Immature natural killer cell (primary cell): ENCODE measurements at places on chromosomes 3 and 15. TPM values are rescaled to one million over a fixed set of nuclear protein-coding genes. Genes with fewer than 3 reads are reported as not detected.

The TPRA1 gene
- 31.5 TPM for polyA plus RNA-seq

DNA sequence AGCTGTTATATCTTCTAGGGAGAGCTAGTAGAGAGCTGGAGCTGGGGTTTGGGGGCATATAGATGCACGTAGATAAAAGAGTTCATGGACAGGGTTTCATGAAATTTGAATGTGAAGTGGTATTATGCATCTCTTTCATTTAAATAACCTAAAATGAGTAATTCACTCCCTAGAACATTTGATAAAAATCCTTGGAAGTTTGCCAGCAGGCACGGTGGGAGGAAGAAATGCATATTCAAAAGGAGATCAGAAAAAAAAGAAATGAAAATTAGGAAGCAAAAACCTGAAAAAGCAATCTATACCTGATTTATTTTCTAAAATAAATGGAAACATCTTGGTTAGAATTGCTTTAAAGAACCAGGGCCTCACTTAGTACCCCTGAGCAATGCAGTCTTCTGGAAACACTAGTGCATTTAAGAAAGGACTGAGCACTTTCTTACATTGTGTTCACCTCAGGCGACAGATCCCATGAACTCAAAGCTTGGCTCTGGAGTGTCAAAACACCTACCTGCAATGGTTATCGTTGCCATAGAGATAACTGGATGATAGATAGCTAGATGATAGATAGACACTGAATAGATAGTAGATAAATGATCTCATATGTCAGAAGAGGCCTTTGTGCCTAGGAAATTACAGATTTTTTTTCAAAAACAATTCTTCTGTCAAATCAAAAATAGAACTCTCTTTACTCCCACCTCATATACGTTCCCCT lies 458.6 kb upstream of the THRB start:
- H3K4me3 ChIP-seq, result no peak overlapping the region
- H3K36me3 ChIP-seq, result no peaks in the 10 kb centered on the region
- no peak for DNase-seq
- H3K4me1 ChIP-seq, result no peaks in the 10 kb centered on the region
- peaks cover 4% of the 10 kb centered on the region for H3K27me3 ChIP-seq

GRCh38 chr3:156465194-156465593 lies 89.7 kb downstream of the SSR3 start:
- DNase-seq, result no peak
- no peak overlapping the region for H3K4me3 ChIP-seq
- no peaks in the 10 kb centered on the region for H3K36me3 ChIP-seq
- H3K4me1 ChIP-seq, result no peaks in the 10 kb centered on the region

The GP9 gene
- 1.2 TPM for polyA plus RNA-seq

DNA sequence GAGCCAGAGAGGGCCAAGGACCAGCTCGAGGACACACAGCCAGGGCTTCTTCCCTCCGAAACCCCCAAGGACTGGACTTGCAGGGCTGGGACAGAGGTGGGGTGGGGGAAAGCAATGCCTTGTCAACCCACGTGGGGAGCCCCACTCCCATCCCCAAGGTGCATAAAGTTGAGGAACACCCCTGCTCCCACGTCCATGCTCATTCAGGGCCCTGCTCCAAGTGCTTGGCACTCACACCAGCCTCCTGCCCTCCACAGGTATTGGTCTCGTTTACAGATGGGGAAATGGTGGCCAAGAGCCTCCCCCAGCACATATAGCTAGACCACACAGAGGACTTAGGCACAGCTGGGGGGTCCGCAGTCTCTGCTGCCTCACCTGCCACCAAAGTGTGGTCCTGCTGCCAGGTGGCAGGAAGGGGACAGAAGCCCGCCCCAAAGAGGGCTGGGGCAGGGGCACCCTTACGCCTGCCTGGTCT lies 50.5 kb upstream of the CSPG4 start:
- peaks cover 8% of the 10 kb centered on the region for H3K4me1 ChIP-seq
- DNase-seq, result no peak
- peaks cover 8% of the 10 kb centered on the region for H3K27me3 ChIP-seq

- no peaks in the 10 kb centered on the region for H3K4me1 ChIP-seq
- peaks cover 2% of the 10 kb centered on the region for H3K27me3 ChIP-seq
- H3K36me3 ChIP-seq, result peaks cover 15% of the 10 kb centered on the region
- H3K27ac ChIP-seq, result no peak overlapping the region
- no peak overlapping the region for H3K4me3 ChIP-seq
These were observed 51.7 kb downstream of the GRIP2 start for GRCh38 chr3:14488286-14489041.

- no peak overlapping the region for H3K27ac ChIP-seq
- no peaks in the 10 kb centered on the region for H3K4me1 ChIP-seq
- H3K27me3 ChIP-seq, result no peaks in the 10 kb centered on the region
- H3K4me3 ChIP-seq, result no peak overlapping the region
- H3K36me3 ChIP-seq, result no peaks in the 10 kb centered on the region
These were observed 103.0 kb upstream of the TBL1XR1 start for GRCh38 chr3:177300039-177300833.

DNA sequence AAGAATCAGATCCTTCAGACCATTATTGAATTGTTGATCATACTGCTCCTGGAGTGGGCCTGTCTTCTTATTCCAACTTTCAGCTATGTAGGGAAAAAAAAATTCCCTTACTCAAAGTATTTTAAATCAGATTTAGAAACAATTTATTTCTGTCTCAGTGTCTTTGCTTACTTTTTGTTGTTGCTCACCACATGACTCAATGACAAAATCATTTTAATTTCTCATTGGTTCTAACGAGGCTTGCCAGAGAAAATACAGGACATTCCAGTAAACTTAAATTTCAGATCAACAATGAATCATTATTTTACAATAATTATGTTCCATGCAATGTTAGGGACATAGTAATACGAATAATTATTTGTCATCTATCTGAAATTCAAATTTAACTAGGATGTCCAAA lies 748.5 kb upstream of the CBLB start:
- H3K4me1 ChIP-seq, result no peaks in the 10 kb centered on the region
- H3K27ac ChIP-seq, result no peak overlapping the region
- no peak overlapping the region for H3K4me3 ChIP-seq
- H3K36me3 ChIP-seq, result no peaks in the 10 kb centered on the region
- H3K27me3 ChIP-seq, result no peaks in the 10 kb centered on the region
- DNase-seq, result no peak

DNA sequence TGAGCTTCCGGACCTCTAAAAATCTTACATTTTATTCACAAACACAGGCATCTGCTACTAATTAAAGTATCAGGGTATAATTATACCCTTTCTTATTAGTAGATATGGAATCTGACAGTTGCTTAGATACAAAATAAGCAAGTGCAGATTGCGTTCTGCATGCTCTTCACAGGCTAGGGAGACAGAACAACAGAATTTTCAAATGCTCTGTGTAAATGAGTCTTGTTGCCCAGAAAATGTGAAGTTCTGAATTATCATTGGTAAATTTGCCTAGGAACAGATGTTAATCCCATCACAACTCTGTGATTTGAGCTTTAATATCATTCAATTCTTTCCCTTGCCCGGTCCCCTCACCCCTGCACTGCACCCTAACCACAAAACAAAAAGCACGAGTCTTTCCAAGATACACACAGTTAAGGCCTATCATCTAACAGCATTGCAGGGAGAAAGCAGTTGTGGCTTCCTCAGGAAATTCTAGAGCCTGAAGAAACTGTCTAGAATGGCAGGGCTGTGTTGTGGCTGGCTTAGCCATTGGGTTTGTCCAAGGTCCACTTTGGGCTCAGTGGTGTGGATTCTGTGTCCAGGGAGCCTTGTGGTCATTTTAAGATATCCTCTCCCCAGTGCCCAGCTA lies 119.8 kb downstream of the PDCD6IP start:
- no peak overlapping the region for H3K4me3 ChIP-seq
- DNase-seq, result no peak
- H3K36me3 ChIP-seq, result no peaks in the 10 kb centered on the region
- H3K27me3 ChIP-seq, result no peaks in the 10 kb centered on the region

GRCh38 chr3:112132975-112133448 lies at the start of gene GCSAM:
GCSAM (minus strand) TSS chr3:112133248; CDS start chr3:112133120, 128 bp downstream.
- peaks cover 15% of the 10 kb centered on the region for H3K4me1 ChIP-seq
- peaks cover 2% of the 10 kb centered on the region for H3K27me3 ChIP-seq
- peak; percentile 17 for DNase-seq
- H3K27ac ChIP-seq, result peak within 1 kb of the TSS; percentile 24

- no peak for DNase-seq
- no peak overlapping the region for H3K4me3 ChIP-seq
- no peaks in the 10 kb centered on the region for H3K36me3 ChIP-seq
- H3K27ac ChIP-seq, result no peak overlapping the region
These were observed 199.1 kb downstream of the UBE3A start for GRCh38 chr15:25239471-25240345.

GRCh38 chr15:31175484-31175883 lies 74.0 kb upstream of the TRPM1 start:
- no peaks in the 10 kb centered on the region for H3K36me3 ChIP-seq
- no peak overlapping the region for H3K27ac ChIP-seq
- no peak for DNase-seq

DNA sequence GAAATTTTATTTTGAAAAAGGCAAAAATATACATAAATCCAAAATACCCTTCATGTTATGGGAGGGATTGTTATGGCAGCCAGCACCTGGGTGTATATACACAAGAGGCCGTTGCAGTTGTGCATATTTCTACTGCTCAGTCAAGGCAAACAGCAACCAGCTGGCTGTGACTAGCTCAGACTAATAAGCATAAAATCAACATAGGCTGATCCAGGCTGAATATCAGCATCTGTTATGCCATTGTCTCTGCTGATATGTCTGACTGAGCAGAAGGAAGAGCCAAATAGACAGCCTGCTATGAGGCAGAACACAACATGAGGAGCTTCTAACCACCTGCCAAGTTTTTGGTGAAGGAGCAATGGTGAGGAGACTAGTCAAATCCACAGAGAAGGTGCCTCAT lies 457.5 kb upstream of the ALCAM start:
- H3K4me1 ChIP-seq, result no peaks in the 10 kb centered on the region
- no peak for DNase-seq
- H3K27ac ChIP-seq, result no peak overlapping the region

GRCh38 chr15:56467616-56468015 lies 2.7 kb upstream of the MNS1 start:
- H3K27ac ChIP-seq, result no peak overlapping the region
- no peak overlapping the region for H3K4me3 ChIP-seq
- H3K36me3 ChIP-seq, result no peaks in the 10 kb centered on the region
- peaks cover 8% of the 10 kb centered on the region for H3K27me3 ChIP-seq
- no peak for DNase-seq
